ENCODE measurements at places on chromosomes 6 and 20.

GRCh38 chr6:166446146-166446545 lies 63.4 kb upstream of the MPC1 start:
- no peak for DNase-seq

DNA sequence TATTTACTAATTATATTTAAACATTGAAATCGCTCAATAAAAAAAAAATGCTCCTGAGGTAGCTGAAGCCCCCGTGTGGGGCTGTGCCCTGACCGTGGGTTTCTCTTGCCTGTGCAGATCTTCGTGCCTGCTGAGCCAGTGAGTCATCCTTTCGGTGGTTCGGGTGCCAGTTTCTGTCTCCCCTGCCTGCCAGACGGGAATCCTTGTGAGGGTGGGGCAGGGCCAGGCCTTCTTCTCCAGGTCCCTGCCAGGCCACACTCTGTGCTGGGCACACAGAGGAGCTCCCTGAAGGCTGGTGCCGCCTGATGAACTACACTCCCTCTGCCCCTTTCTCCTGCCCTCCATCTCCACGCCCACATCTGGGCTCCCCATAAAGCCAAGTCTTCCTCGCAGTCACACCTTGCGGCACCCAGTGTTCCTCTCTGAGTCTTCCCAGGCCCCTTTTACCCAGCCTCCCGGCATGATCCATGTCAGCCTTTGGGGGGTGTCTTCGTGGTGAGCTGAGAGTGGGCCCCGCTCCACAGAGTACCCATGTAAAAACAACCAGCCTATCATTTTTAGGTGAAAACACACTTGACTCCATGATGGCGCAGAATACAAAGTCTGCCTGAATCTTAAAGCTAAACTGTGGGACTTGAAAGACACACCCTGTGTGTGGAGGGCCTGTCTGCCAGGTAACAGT lies 19.3 kb downstream of the FGD2 start:
- peak; percentile 70 for DNase-seq

DNA sequence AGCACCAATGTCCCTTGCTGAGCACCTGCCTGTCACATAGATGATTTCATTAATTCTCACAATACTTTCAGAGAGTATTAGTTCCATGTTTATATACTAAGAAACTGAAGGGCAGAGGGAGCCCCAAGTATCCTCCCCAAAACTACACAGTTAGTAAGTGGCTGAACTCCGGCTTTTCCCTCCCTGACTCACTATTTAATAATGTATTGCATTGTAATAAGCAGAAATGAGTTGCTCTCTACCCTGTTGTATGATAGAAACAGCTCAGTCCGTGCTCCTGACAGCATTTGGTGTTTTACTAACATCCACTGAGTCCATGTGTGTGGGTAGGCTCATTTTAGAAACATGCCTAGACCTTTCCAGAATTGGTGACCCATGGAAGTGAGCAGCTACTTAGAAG lies 76.8 kb downstream of the OLIG3 start:
- no peak for DNase-seq

DNA sequence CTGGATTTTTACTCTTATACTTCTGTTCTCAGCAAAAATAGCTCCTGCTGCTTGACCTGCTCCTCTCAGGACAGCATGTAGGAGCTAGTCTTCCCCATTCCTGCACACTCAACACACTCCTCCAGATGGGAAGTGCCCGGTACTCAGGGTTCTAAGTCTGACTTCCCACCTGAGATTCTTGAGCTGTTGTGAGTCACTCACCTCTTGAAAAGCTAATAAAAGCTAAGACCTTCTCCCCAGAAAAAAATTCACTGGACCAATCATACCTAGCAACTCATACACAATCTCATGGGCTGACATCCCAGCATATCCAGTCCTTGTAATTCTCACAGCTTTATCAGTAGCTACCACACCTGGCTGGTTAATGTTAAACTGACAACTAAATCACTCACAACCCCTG lies 53.5 kb downstream of the TRPC4AP start:
- no peak for DNase-seq

GRCh38 chr6:160331753-160332152 lies 16.4 kb upstream of the SLC22A3 start:
- DNase-seq = no peak

All from AG20443 (cell line).